Spleen (tissue), 13 donors: ENCODE measurements at places on chromosomes 3 and 15. TPM values are rescaled to one million over a fixed set of nuclear protein-coding genes. Genes with fewer than 3 reads are reported as not detected.

GRCh38 chr15:77553695-77554094 is 79.0 kb downstream of the LINGO1 start:
- no peaks in the 10 kb centered on the region for H3K27me3 ChIP-seq
- H3K4me3 ChIP-seq, result no peak overlapping the region
- no peak for DNase-seq

DNA sequence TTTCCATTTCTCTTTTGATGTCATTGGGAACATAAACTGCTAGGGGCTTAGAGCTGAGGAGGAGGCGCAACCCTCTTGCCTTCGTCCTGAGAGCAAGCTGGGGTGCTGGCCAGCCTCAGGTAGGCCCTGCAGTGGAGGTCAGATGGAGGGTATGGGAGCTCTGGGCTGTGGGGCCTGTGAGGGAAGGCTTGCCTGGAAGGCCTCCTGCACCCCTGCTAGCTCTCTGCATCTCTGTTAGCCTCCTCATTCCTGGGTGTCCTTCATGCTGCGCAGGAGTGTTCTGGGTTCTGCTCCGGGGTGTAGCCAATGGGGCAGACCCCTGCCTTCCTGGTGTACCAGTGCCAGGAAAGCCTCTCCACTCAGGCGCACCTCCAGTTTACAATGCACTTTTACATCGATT is 11.8 kb downstream of the GP5 start:
- no peak overlapping the region for H3K4me3 ChIP-seq
- H3K27ac ChIP-seq, result no peak overlapping the region
- H3K27me3 ChIP-seq, result no peaks in the 10 kb centered on the region
- no peak for DNase-seq

- no peaks in the 10 kb centered on the region for H3K27me3 ChIP-seq
- no peak overlapping the region for H3K27ac ChIP-seq
- H3K36me3 ChIP-seq, result no peaks in the 10 kb centered on the region
- H3K4me1 ChIP-seq, result peaks cover 18% of the 10 kb centered on the region
- DNase-seq, result no peak
These were observed 26.8 kb upstream of the CSTA start for GRCh38 chr3:122298239-122298638.

GRCh38 chr3:123457841-123458240 is 9.0 kb upstream of the ADCY5 start:
- H3K27ac ChIP-seq, result no peak overlapping the region
- no peak overlapping the region for H3K4me3 ChIP-seq
- no peaks in the 10 kb centered on the region for H3K36me3 ChIP-seq
- no peak for DNase-seq
- H3K4me1 ChIP-seq, result no peaks in the 10 kb centered on the region

- peaks cover 31% of the 10 kb centered on the region for H3K4me1 ChIP-seq
- peak; percentile 78 for DNase-seq
- H3K27ac ChIP-seq, result peak overlapping the region; percentile 92
- peak overlapping the region; percentile 53 for H3K4me3 ChIP-seq
- no peaks in the 10 kb centered on the region for H3K27me3 ChIP-seq
These were observed 880 bp downstream of the NISCH start for GRCh38 chr3:52456169-52456799.

- DNase-seq, result no peak
- no peaks in the 10 kb centered on the region for H3K36me3 ChIP-seq
- H3K4me3 ChIP-seq, result no peak overlapping the region
These were observed 11.0 kb upstream of the ARL14 start for GRCh38 chr3:160665784-160666526.

DNA sequence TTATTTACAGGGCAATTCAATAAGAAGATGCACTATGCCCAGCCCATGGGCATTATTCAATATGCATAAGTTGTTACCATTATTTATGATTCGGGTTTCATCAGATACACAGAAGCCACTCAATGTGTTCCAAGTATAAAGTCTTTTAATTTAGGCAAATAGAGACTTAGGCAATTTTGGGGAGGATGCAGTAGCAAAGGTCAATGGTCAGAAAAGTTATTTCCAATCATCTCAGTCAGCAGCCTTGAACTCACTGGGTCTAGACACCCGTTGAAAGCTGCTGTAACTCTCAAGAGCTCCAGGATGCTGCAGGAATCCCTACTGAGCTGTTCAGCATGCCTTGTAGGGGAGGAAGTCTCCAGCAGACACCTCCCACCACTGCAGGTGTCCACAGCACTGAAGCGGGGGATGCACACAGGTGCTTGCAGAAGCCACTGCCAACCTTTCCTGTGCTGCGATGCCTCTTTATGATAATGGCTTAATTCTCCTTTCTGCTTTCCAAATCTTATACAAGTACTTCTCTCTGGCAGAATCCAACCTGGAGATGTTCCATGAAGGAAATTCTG is 155.0 kb upstream of the SUCLG2 start:
- no peak for DNase-seq
- no peaks in the 10 kb centered on the region for H3K4me1 ChIP-seq
- H3K4me3 ChIP-seq, result no peak overlapping the region

- H3K4me3 ChIP-seq, result no peak overlapping the region
- no peak for DNase-seq
- no peak overlapping the region for H3K27ac ChIP-seq
- H3K4me1 ChIP-seq, result no peaks in the 10 kb centered on the region
- H3K36me3 ChIP-seq, result no peaks in the 10 kb centered on the region
These were observed 315.1 kb downstream of the ZNF385D start for GRCh38 chr3:21435871-21436270.

FGF7 gene
- 1.5 TPM for total RNA-seq

- H3K27me3 ChIP-seq, result no peaks in the 10 kb centered on the region
- no peak for DNase-seq
- no peak overlapping the region for H3K4me3 ChIP-seq
- peaks cover 16% of the 10 kb centered on the region for H3K4me1 ChIP-seq
- no peaks in the 10 kb centered on the region for H3K36me3 ChIP-seq
These were observed 365.9 kb upstream of the PROK2 start for GRCh38 chr3:72150634-72151412.

DNA sequence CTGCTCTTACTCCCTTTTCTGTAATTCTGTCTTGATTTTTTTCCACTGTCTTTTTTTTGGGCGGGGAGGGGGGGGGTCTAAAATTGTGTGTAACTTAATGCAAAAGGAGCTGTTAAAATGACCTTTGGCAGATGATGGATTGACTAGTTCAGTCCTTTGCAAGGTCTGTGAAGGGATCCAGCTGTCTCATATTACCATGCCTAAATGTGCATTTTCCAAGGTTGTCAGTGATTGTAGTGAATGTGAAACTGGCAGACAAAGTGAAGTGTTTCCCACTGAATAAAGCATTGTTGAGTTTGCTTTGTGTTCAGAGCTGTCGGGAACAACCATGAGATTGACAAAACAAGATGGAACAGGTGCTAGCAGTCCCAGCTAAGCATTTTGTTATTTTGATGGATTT is 110.1 kb upstream of the SKOR1 start:
- no peak overlapping the region for H3K27ac ChIP-seq
- H3K4me1 ChIP-seq, result no peaks in the 10 kb centered on the region
- no peaks in the 10 kb centered on the region for H3K36me3 ChIP-seq
- H3K27me3 ChIP-seq, result no peaks in the 10 kb centered on the region
- no peak overlapping the region for H3K4me3 ChIP-seq
- no peak for DNase-seq
